ENCODE measurements at places on chromosomes 1 and 21. TPM values are rescaled to one million over a fixed set of nuclear protein-coding genes. Genes with fewer than 3 reads are reported as not detected.

- H3K4me1 ChIP-seq: no peaks in the 10 kb centered on the region
- DNase-seq: no peak
- no peak overlapping the region for H3K4me3 ChIP-seq
- no peaks in the 10 kb centered on the region for H3K27me3 ChIP-seq
These were observed 60.6 kb downstream of the WARS2 start for GRCh38 chr1:119079881-119080280.

DNA sequence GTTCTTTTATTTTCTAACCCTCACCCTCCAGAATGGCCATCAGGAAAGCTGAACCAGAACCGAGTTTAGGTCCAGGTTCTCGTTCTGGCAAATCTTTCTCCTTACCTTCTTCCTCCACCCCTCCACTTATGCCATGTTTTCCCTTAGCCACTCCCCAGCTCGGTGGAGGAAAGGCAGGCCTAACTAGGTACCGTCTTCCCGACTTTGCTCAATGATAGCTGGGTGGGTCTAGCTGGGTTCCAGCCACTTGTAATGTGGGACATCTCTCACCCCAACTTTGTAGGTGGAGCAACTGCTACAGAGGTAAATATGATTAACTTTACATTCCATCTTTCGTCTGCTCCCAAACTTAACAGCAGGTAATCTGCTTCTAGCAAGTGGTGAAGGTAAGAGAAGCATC, 646 bp downstream of the BNIPL start:
- H3K4me3 ChIP-seq: no peak overlapping the region
- H3K36me3 ChIP-seq: peaks cover 4% of the 10 kb centered on the region
- no peaks in the 10 kb centered on the region for H3K4me1 ChIP-seq
- no peaks in the 10 kb centered on the region for H3K27me3 ChIP-seq
- no peak overlapping the region for H3K27ac ChIP-seq

GRCh38 chr1:98267423-98267822, 346.6 kb upstream of the DPYD start:
- H3K27me3 ChIP-seq: no peaks in the 10 kb centered on the region
- DNase-seq: no peak
- no peak overlapping the region for H3K27ac ChIP-seq
- no peak overlapping the region for H3K4me3 ChIP-seq
- H3K36me3 ChIP-seq: no peaks in the 10 kb centered on the region

- H3K4me3 ChIP-seq: no peak overlapping the region
- no peaks in the 10 kb centered on the region for H3K27me3 ChIP-seq
- H3K27ac ChIP-seq: no peak overlapping the region
- no peaks in the 10 kb centered on the region for H3K4me1 ChIP-seq
- H3K36me3 ChIP-seq: no peaks in the 10 kb centered on the region
- DNase-seq: no peak
These were observed 268.0 kb downstream of the ATG4C start for GRCh38 chr1:63051886-63052285.

DNA sequence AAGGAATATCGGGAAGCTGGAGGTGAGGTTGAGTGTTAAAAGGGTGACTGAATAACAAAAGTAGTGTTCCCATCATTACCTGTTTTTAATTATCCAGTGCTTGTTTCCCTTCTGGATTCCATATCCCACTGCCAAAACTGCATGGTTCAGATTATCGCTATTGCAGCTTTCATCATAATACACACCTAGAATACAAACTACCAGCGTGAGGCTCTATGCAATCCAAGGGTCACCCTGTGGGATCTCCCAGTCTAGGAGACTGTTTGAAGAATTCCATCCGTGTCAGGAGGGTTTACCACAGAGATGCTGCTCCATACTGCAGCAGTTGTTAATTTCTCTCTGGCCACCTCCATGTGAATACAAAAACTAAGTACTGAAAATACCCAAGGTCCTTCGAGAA, 9.0 kb downstream of the CTSK start:
- no peak overlapping the region for H3K27ac ChIP-seq
- no peaks in the 10 kb centered on the region for H3K36me3 ChIP-seq
- H3K4me3 ChIP-seq: no peak overlapping the region
- H3K4me1 ChIP-seq: peaks cover 9% of the 10 kb centered on the region
- no peaks in the 10 kb centered on the region for H3K27me3 ChIP-seq
- no peak for DNase-seq

DNA sequence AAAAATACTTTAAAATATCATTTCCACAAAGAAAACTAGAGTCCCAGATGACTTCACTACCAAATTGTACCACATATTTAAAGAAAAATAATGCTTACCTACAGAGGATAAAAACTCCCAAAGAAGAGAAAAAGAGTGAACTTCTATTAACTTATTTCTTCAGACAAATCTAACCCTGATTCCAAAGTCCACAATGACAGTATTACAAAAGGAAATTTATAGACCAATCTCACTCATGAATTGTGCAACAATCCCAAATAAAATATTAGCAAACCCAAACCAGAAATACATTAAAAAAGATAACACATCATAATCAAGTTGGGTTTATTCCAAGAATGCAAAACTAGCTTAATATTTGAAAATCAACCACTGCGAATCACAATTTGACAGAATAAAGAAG, 161.4 kb upstream of the GALNT2 start:
- H3K4me1 ChIP-seq: no peaks in the 10 kb centered on the region
- no peaks in the 10 kb centered on the region for H3K36me3 ChIP-seq
- H3K27me3 ChIP-seq: peaks cover 3% of the 10 kb centered on the region
- no peak for DNase-seq
- H3K27ac ChIP-seq: no peak overlapping the region
- H3K4me3 ChIP-seq: no peak overlapping the region

DNA sequence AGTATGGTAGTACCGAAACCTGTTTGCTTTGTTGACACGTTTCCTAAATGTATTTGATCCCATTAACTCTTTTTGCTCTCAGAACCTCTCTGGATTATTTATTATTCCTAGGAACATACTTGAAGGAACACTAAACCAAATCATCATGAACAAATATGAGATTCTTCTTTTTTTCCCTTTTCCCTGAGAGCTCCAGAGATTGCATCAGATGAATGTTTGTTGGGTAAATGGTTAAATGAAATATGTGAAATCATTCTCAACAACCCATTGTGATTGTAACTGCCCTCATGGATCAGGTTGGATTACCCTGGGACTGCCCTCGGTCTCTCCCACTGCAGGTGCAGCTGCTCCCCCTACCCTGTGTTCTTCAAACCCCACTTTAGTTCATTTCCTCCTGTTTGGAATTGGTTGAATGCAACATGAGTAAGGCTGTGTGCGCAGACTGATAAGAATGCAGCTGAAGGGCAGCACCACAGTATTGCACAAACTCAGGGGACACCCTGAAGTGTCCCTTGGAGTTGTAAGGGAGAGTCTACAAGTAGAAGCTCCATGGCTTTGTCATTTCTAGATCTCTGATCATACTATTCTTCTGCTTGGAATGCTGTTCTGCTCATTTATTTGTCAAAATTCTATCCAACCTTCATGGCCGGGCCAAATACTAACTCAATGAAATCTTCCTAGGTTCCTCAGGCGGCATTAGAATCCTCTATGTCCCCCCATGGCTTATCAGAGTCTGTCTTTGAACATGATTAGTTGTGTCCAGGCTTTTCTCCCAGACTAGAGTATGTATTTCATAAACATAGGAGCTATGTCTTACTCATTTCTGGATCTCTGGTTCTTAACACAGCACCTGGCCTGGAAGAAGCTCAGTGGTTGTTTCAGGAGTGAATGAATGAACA, 47.1 kb upstream of the NEK2 start:
- no peak for DNase-seq
- no peak overlapping the region for H3K4me3 ChIP-seq
- no peak overlapping the region for H3K27ac ChIP-seq
- no peaks in the 10 kb centered on the region for H3K36me3 ChIP-seq
- H3K4me1 ChIP-seq: no peaks in the 10 kb centered on the region
- H3K27me3 ChIP-seq: no peaks in the 10 kb centered on the region

DNA sequence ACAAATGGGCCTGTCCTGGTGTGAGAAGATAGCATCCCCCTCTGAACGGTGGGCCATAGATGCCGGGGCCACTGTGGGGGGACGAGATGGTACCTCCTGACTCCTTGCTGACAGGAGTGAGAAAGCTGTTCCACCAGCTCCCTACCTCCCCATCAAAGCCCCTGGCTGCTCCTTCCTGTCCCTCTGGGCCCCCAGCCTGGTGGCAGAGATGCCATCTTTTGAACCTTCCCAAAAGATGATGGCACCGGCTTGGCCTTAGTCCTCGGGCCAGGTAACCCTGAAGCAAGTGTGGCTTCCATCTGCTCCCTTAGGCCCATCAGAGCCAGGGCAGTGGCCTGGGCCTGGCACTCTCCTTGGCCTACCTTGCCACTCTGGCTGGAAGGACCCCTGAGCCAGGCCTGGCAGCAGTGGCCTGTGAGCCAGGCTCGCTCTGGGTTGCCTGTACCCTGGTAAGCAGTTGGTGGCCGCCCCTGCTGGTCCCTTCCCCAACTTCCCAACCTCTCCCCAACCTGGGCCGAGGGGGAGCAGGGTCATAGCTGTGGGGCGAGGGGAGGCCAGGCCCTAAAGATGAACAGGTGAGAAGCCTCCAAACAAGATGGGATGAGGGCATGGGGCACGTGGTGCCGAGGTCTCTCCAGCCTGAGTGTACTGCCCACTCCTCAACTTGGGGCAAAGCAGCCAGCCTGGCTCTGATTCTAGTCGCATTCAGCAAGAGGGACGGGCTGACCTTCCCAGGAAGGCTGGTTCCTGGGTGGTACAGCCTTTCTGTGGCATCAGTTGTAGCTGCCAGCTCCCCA, 34.7 kb downstream of the ZBTB17 start:
- H3K4me3 ChIP-seq: no peak overlapping the region
- H3K36me3 ChIP-seq: peaks cover 15% of the 10 kb centered on the region
- DNase-seq: no peak
- H3K27me3 ChIP-seq: no peaks in the 10 kb centered on the region

DNA sequence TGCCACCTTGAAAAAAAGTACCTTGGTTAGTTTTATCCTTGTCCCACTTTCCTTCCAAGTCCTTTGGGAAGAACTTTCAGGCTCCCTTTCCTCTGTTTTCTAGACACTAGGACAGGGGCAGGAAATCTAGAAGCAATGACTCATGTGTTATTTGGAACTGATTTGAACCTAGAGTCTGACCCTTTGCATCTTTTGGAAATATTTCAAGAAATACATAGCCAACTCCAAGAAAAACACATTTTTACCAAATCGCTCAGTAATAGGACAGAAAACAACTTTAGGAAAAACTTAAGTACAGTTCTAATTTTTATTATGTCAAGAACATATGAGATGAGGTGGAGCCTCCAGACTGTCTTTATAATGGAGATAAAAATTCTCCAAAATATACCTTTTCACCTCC, 292.4 kb downstream of the PTBP2 start:
- peaks cover 17% of the 10 kb centered on the region for H3K4me1 ChIP-seq
- DNase-seq: peak; percentile 93
- peak overlapping the region; percentile 62 for H3K27ac ChIP-seq
- no peak overlapping the region for H3K4me3 ChIP-seq
- H3K27me3 ChIP-seq: no peaks in the 10 kb centered on the region

DNA sequence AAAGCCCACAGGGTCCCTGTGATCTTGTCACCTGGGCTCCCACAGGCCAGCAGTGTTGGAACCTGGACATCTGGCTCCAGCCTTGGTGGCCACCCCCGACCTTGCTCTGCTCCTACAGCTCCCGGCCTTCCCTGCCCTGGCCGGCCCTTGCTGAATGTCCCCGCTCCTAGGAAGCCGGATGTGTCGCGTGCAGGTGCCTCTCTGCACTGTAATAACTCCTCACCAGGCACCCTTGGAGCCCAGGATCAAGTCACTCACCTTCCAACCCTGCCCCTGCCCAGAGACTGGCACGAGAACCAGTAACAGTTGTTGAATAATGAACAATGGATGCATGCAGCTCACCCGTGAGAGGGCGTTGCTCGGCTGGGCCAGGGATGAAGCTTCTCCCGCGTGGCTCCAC, 12.1 kb downstream of the PDE9A start:
- no peak for DNase-seq
- H3K27me3 ChIP-seq: no peaks in the 10 kb centered on the region
- H3K4me1 ChIP-seq: no peaks in the 10 kb centered on the region
- H3K36me3 ChIP-seq: no peaks in the 10 kb centered on the region

- H3K4me3 ChIP-seq: no peak overlapping the region
- no peak overlapping the region for H3K27ac ChIP-seq
- DNase-seq: peak; percentile 2
- H3K36me3 ChIP-seq: no peaks in the 10 kb centered on the region
- no peaks in the 10 kb centered on the region for H3K27me3 ChIP-seq
- no peaks in the 10 kb centered on the region for H3K4me1 ChIP-seq
These were observed 36.6 kb upstream of the SSX2IP start for GRCh38 chr1:84726593-84727499.

DNA sequence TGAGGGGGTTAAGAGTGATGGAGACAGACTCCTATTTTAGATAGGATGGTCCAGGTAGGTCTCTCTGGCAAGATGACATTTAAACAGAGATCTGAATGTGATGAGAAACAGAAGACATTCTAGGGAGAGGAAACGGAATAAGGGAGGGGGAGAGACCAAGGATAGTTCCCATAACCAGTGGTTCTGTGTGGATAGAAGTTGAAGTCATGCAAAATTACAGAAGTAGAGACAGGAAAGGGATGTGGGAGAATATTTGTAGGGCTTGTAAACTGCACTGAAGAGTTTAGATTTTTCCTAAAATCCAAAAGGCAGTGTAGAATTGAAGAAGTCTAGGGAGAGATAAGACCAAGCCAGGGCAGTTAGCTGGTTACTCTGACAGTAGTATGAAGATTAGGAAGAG, 200.6 kb downstream of the GRIK1 start:
- H3K4me3 ChIP-seq: no peak overlapping the region
- no peaks in the 10 kb centered on the region for H3K4me1 ChIP-seq
- H3K36me3 ChIP-seq: no peaks in the 10 kb centered on the region
- no peak for DNase-seq

DNA sequence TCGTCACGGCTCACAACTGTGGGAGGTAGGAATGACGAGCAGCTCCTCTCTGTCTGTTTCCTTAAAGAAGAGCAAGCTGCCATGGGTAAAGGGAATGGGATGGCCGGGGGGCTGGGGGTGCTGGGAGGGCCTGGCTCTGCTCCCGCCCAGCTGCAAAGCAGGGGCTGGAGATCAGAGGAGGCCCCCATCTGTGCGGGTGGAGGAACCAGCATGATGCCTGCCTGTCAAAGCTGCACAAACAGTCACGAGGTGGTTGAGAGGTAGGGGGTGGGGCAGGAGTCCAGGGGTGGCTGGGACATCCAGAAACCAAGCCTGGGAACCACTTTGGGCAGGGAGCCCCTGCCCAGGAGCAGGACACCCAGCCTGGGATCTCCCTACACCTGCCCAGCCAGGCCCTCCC, 12.6 kb downstream of the SLC41A1 start:
- DNase-seq: no peak
- no peak overlapping the region for H3K4me3 ChIP-seq
- no peaks in the 10 kb centered on the region for H3K36me3 ChIP-seq
- no peaks in the 10 kb centered on the region for H3K27me3 ChIP-seq
- H3K4me1 ChIP-seq: no peaks in the 10 kb centered on the region
- no peak overlapping the region for H3K27ac ChIP-seq

- peaks cover under 1% of the 10 kb centered on the region for H3K4me1 ChIP-seq
- H3K4me3 ChIP-seq: no peak overlapping the region
- H3K36me3 ChIP-seq: peaks cover under 1% of the 10 kb centered on the region
- H3K27me3 ChIP-seq: no peaks in the 10 kb centered on the region
These were observed 3.9 kb upstream of the SFN start for GRCh38 chr1:26858891-26859640.

Gene CELA3B
- polyA plus RNA-seq: 0.32 TPM

Gene OR10Z1
- polyA plus RNA-seq: not detected

Gene MYOG
- polyA plus RNA-seq: not detected

All from endothelial cell of umbilical vein (primary cell).